ENCODE measurements at places on chromosomes 6 and 20.

DNA sequence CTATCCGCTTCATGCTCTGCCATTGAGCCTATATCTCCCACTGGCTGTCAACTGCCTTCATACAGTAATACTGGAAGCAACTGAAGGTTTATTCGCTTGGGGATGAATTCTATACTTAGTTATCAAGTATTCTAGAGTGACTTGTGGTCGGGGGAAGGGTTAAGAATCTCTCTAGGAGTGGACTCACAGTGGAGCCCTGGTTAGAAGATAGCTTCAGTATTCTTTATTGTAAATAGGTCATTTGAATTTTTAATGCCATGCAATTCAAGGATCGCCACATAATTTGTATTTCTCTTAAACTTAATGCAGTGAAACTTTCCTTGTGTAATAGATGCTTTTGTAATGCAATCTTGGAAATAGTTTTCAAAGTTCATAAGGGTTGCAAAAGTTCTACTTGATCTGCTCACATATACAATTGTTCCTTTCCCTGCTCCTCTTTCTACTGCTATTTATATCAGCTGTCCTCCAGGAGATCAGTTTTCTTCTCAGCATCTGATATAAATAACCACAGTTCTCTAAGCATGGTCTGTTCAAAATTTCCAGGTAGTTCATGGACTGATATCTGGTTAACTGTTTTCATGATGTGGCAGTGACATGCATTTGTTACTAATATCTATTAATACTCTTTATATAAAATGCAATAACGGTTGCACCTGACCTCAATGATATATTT is 120.3 kb downstream of the KCNQ5 start:
- DNase-seq: no peak

- DNase-seq: no peak
These were observed 295.7 kb downstream of the PHACTR1 start for GRCh38 chr6:13012296-13012695.

DNA sequence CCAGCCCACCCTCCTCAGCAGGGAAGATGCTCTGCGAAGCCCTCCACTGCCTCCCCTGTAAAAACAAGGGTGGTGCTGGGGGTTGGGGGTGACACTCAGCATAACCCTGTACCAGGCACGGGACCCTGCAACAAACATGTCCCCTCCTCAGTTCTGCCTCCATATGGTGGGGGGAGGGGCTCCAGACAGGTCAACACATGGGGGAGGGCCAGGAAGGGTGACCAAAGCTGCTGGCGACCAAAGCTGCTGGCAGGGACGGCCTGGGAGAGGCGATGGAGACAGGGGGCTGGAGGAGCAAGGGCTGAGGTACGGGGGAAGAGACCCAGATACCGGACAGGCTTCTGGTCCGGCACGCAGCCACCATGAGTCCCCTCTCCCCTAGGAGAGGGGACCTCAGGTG is 123.2 kb downstream of the TAF4 start:
- no peak for DNase-seq

- no peak for DNase-seq
These were observed 100.2 kb upstream of the ARMC2 start for GRCh38 chr6:108748055-108748454.

GRCh38 chr6:99219788-99220187 is 129.7 kb downstream of the FAXC start:
- DNase-seq: no peak

DNA sequence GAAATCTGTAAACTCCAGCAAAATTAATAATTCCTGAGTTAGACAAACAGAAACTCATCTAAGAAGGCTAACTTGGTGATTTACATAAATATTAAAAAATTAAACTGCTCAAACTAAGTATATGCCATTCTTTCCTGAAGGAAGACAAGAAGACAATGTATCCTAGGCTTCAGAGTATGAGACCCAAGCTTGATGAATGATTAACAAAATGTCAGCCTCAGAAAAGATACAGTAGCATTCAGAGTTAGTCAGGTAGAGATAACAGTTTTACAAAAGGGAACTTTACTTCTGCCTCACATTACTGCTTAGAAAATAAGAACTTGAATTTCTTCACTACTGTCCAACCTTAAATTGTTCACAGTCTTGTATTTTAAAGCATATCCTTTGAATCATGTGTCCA is 12.0 kb downstream of the CSNK2A1 start:
- DNase-seq: no peak

DNA sequence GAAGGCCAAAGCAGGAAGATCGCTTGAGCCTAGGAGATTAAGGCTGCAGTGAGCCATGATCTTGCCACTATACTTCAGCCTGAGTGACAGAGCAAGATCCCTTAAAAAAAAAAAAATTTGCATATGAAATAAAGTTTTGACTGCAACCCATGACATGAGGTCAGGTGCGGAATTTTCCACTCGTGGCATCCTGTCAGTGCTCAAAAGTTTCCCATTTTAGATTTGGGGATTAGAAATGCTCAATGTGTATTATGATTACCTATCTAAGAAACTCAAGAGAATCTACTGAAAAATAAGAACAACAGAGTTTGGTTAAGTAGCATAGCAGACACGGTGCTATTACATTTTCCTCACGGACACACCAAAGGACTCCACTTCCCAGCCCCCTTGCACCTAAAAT is 11.7 kb downstream of the SLC23A2 start:
- no peak for DNase-seq

DNA sequence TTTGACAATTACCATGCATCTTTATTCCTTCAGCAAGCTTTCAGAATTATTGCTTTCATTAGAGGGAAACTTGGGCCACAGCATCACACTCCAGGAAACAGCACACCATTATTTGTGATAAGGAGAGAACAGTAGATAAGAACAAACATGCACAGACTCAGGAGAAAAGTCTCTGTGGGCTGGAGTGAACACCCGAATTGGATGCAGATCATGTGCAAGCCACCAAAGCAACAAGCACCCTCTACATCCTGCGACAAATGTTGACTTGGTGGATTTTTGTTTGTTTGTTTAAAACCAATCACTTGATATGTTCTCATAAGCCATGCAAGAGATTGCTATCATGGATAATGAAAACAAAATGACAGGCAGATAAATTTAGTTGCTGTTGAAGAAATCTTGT is 67.7 kb upstream of the ZFP64 start:
- DNase-seq: no peak

- DNase-seq: no peak
These were observed 117.0 kb upstream of the KCNK16 start for GRCh38 chr6:39439342-39440038.

DNA sequence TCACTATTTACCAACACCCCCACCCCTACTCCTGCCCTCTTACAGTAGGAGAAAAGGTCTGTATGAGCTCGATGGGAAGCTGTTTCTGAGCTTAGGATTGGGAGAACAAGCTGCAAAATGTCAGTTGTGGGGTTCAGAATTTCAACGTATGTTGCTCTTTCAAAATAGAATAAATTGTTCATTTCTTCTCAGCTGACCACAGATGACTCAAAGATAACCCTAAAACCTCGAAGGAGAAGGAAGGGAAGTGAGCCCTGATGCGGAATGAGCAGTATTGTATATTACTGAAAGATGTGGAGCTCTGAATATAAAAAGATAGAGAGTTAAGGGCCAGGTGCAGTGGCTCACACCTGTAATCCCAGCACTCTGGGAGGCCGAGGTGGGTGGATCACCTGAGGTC is 35.9 kb upstream of the MYLIP start:
- DNase-seq: no peak

DNA sequence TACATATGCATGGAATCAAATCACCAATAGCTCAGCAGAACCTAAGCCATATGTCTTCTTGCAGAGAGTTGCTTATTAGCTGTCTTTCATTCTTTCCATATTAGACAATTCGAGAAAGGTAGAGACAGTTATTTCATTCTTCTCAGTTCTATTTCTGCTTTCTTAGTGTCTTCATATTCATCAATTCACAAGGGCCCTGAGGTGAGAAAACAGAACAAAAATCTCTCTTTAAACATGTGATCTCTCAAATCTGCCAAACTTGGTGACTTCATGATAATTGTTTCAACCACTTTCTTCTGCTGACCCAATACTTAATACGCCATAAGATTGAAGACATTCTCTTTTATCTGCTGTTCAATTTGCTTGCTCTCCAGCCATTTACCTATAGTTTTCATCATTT is 229.7 kb upstream of the MARCKS start:
- DNase-seq: no peak

GRCh38 chr20:35436177-35436573 is 1.9 kb downstream of the GDF5 start:
- DNase-seq: no peak

DNA sequence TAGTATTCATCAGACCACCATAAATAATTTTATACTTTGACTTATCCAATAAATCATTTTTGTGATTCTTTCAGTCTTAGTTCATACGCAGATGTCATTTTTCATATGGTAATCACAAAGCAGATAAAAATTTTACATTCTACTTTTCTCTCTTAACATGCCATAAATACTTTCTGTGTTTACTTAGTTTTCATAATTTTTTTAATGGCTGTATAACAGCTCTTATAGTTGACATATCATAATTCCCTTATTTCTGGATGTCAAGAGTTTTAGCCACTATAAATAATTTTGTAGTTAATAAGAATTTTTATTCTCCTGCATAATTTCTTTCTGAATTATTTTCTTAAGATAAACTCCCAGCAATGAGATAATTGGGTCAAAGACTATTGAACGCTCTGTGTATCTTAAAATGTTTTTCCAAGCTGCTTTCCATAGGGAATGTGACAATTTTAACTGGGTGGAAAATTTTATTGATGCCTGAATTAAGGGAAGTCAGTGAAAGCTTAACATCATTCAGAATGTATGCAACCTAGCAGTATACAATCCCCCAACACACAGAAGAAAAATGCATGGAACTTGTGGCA is 702.7 kb downstream of the EPM2A start:
- no peak for DNase-seq

Data from G401 (cell line).